ENCODE measurements at places on chromosomes 1 and 21.
A peak's percentile ranks its signal among the peaks of the same experiment; 100 is the strongest.

GRCh38 chr1:20666146-20666545 is 5.0 kb upstream of the DDOST start:
- no peak for DNase-seq

- peak; percentile 29 for DNase-seq
These were observed 114.1 kb downstream of the VPS13D start for GRCh38 chr1:12343823-12344487.

- no peak for DNase-seq
These were observed 871 bp downstream of the TUFT1 start for GRCh38 chr1:151540982-151541377.

DNA sequence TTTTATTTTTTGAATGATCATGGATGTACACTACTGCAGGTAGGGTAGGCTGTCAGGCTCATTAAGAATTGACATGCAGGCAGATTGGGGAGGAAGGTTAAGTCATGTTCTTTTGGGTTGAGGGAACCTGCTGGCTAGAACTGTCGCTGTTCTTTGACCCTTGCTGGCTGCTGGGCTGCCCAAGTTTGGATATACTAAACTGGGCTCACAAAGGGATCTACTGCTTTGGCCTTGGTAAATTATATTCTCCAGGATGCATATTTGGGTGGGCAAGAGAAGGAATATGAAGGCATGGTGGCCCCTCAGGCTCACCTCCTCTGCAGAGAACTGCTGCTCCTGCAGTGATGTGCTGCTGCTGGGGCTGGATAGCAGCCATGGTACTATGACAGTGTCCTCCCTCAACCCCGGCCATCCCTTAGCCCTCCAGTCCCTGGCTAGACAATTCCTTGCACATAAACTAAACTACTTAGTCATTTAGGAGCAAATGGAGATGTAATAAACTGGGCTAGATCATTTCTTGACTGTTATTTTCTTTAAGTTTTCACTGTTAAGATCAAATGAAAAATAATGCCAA is 6.1 kb downstream of the ATP1A1 start:
- no peak for DNase-seq

DNA sequence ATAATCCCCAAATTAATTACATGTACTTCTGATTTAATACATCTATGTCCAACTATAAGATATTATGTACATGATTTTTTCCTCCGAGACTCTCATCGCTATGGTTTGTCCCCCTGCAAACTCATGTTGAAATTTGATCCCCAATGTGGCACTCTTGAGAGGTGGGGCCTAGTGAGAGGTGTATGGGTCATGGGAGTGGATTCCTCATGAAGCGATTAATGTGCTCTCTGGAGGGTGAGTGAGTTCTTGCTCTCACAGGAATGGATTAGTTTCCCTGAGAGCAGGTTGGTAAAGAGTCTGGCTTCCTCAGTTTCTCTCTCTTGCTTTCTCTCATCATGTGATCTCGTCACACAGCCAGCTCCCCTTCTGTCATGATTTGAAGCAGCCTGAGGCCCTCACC is 16.1 kb downstream of the HSF2BP start:
- no peak for DNase-seq

GRCh38 chr1:24735156-24735508 is 10.1 kb upstream of the CLIC4 start:
- no peak for DNase-seq

GRCh38 chr1:32073299-32074229 is 825 bp downstream of the TMEM39B start:
- DNase-seq: no peak

DNA sequence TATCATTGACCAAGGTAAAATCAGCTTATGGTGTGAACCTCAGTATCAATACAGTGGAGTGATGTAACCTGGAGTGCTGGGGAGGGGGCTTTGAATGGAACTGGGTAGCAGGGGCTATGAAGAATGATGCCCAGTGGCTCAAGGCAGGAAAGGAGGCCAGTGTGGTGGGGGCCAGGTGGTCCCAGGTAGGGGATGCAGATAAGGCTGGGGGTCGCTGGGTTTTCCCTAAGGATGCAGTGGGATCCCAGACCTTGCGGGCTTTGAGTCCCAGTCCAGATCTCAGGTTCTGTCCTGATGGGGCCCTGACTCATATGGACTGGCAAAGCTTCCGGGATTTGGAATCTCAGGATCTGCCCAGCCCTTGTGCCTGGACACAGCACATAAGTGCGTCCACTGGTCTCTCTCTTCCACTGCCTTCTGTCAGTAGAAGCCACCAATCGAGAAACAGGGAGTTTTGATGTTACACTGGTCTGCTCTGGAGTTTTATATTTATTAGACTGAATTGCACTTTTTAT is 52.0 kb downstream of the S100B start:
- no peak for DNase-seq

DNA sequence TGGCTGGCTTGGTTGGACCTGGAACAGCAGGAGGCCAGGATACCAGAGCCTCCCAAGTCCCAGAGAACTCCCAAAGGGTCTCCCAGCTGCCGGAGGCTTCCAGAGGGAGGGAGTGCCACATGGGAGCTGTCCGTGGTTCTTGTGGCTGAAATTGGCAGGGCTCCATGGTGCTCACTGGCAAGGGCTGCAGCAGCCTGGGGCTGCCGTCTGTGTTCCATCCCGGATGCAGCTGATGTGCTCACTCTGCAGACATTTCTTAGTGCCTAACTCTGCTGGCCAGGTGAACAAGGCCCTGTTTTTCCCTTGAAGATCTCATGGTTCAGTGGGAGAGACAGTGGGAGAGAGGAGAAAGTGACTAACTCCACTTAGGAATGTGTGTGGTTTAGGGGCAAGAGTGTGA is 261.1 kb downstream of the CAMTA1 start:
- DNase-seq: no peak

DNA sequence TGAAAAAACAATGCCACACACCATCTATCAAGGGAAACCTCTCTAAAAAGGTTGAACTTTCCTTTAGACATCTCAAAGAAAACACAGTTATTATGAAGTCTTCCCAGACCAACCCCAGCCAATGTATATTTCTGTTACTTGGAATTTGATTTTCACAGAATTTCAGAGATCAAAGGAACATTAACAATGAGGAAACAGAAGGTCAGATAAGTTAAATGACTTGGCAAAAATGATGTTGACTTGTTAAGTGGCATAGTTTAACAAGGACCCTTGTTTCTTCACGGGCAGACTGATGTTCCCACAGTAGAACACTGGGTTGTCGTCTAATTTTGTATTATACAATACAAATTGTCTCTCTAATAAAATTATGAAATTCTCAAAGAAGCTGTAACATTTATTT is 29.0 kb downstream of the NME7 start:
- no peak for DNase-seq

DNA sequence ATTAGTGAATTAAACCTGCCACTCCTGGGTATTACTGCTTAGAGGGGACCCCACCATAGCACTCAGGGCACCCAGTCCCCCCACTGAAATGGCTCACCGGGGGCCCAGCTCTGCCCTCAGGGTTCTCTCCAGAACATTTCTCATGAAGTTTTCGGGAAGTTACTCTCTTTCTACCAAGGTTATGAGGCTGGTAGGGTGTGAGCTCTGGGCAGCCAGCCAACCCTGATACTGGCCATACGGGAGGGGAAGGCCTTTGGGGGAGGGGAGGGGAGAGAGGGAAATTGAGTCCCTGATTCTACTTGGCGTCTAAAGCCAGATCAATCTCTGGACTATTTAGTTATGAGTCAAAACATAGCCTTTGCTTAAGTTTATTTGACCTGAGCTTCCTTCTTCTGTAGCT is 12.9 kb upstream of the PDE9A start:
- no peak for DNase-seq

DNA sequence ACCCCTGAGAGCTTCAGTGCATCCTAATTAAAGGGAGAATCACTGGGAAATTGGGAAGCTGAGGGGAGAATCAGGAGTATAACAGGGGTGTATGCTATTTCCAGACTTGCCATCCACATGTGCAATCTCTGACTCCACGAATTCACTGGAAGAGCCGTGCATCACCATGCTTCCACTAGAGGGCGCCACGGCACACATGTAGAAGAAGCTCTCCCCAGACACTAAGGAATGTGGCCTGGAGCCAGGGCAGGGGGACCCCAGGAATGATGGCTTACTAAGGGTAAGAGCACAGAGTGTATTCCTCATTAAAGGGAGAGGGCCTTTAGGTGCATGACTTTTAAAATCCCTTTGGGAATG is 81.5 kb downstream of the ABCA4 start:
- DNase-seq: peak; percentile 57
